ENCODE measurements at places on chromosomes 6 and 20.

GRCh38 chr20:51525241-51526105 is 17.0 kb downstream of the NFATC2 start:
- DNase-seq, result peak; percentile 31

DNA sequence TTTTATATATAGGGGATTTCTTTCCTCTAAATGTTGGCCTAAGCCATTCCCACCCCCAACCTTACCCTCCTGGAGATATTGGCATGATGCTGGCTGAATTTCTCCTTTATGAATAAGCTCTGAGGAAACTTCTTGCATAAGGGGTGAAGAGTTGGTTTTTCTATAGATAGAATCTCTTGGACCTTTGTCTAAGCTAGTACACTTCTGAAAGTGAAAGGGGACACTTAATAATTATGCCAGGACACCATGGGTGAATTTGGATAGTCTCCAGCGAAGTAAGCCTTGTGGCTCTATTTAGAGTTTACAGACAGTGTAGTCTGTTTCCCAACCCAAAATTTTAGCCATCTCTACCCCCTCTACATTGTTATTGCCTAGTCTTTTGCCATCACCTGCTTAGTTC is 27.1 kb upstream of the FABP7 start:
- no peak for DNase-seq

GRCh38 chr20:57902473-57902872 is 192.7 kb upstream of the PMEPA1 start:
- no peak for DNase-seq

- no peak for DNase-seq
Observed at GRCh38 chr6:74588094-74588832, 617.6 kb downstream of the COL12A1 start.

DNA sequence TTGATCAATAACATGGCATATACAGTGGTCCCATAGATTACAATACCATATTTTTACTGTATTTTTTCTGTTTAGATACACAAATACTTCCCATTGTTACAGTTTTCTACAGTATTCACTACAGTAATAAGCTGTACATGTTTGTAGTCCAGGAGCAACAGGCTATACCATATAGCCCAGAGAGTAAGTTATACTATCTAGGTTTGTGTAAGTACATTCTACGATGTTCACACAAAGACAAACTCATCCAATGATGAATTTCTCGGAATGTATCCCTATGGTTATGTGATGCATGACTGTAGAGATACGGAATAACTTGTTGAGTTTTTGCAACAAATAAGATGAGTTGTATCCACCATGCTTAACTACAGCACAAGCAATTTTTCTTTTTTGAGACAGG is 3.6 kb upstream of the MYO6 start:
- DNase-seq, result no peak

DNA sequence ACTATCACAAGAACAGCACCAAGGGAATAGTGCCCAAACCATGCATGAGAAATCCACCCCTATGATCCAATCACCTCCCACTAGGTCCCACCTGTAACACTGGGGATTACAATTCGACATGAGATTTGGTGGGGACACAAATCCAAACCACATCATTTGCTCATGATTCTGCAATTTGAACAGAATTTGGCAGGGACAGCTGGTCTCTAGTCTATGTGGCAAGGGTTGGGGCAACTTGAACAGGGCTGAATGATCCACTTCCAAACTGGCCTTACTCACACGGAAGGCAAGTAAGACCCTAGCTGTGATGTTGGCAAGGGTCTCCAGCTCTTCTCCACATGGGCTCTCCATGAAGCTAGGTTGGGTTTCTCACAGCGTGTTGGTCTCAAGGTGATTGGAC is 10.1 kb upstream of the FKBP5 start:
- no peak for DNase-seq

- no peak for DNase-seq
Observed at GRCh38 chr6:155273431-155273830, 9.6 kb downstream of the CLDN20 start.

DNA sequence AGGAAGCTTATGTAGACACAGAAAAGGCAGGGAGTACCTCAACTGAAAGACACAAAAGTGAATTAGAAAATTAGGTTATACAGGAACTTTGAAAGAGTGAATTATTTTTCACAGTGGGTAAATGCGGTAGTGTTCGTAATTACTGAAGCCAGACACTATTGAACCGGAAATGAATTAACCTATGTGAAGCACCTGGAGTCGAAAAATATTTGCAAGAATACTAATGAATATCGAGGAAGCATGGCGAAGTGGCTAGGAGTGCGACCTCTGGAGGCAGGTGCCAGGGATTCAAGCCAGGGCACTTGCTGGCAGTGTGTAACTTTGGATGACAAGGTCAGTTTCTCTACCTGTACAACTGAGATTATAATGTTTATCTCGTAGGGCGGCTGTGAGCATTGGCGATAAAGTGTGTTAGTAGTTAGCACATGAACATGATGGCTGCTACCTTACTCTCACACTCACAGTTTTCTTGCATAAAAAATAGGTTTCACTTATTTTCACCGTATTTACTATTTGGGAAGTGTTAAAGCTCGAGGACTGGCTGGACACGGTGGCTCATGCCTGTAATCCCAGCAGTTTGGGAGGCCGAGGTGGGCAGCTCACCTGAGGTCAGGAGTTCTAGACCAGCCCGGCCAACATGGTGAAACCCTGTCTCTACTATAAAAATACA is 567 bp upstream of the SLC18B1 start:
- DNase-seq, result peak; percentile 52

GRCh38 chr6:133768656-133769295 is 120.1 kb upstream of the TCF21 start:
- no peak for DNase-seq

DNA sequence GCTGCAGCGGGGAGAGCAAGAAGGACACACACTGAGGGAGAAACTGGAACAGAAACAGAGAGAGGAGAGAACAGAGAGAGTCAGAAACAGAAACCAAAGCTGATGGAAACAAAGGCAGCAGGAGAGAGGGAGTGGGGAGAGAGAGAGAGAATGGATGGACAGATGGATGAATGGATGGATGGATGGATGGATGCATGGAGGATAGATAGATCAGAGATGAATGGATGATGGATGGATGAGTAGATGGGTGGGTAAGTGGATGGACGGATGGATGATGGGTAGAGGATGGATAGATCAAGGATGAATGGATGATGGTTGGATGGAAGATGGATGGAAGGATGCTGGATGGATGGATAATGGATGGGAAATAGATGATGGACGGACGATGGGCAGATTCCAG is 35.0 kb upstream of the PHACTR3 start:
- DNase-seq, result no peak

DNA sequence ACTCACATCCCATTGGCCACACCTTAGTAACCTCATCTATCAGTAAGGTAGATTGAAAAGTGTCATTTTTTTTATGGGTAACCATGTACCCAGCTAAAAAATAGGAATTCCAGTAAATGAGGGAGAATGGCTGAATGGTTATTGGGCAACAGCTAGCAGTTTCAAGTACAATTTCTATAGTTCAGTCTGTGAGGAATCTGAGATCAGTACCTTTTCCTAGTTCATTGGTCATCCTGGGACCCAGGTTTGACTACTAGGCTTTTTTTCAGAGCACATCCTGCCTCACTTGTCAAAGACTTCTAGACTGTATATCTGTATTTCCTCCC is 28.3 kb downstream of the PHF3 start:
- DNase-seq, result no peak

- DNase-seq, result no peak
Observed at GRCh38 chr6:70622461-70622860, 45.2 kb upstream of the SMAP1 start.

- DNase-seq, result no peak
Observed at GRCh38 chr6:17002123-17002522, 99.7 kb upstream of the STMND1 start.

GRCh38 chr20:671252-672030 is 4.2 kb downstream of the SCRT2 start:
- no peak for DNase-seq

GRCh38 chr20:51862796-51863195 is 60.5 kb upstream of the SALL4 start:
- DNase-seq, result no peak

DNA sequence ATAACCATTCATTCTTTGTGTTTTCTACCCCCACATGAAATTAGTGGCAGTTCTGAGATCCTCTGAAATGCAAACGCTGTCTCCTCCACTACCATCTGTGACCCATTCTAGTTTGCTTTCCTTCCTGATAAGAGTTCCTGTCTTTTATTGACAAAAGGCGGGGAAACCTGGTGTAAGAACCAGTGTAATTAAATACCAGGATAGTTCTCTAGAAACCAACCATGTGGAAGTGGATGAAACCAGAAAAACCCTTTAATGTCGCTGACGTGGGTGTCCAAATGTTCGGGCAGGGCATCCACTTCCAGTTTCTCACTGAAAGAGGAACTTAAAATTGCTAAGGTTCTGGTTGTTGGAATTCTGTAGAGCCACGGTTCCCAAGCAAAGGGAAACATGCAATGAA is 79.1 kb downstream of the TNFRSF21 start:
- DNase-seq, result no peak

GRCh38 chr6:21836772-21837425 is 243.3 kb downstream of the SOX4 start:
- no peak for DNase-seq

- no peak for DNase-seq
Observed at GRCh38 chr6:1873781-1874180, 264.1 kb downstream of the FOXC1 start.

DNA sequence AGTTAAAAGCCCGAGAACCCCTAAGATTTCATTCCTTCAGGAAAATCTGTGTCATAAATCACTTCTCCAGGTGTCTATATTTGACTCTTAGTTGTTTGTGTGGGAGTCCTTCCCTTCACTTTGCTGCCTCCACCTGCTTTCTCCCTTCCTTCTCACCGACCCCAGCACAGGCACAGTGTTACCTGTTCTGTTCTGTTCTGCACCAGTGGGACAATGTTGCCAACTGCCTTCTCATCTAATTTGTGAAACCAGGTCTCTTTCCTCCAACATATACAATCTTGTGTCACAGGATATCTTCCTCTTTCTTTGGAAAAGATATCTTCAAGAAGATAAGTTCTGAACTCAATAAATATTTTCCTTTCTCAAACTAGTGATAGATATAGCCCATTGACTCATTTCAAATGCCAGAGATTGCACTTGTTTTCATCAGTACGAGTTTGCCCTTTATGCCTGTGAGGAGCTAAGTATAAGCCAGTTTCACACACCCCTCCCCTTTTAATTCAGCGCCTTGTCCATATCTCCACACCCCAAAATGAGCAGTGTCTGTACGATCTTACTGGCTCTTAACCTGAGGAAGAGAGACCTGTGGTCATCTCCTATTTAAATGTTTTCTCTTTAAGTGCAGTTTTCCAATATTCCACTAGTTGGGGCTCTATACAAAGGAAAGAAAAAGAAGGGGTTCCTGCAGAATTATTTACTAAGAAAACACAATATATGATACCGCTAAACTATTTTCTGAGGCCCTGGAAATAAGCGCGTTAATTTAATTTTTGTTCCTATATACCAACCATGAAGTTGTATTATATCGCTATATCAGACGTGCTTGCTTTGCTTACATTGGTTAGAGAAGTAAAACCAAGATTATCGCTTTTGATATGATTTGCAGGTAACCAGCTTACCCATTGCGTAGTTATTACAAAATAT is 81.6 kb upstream of the PREP start:
- DNase-seq, result no peak
